ENCODE measurements at places on chromosomes 6 and 20. TPM values are rescaled to one million over a fixed set of nuclear protein-coding genes. Genes with fewer than 3 reads are reported as not detected.

DNA sequence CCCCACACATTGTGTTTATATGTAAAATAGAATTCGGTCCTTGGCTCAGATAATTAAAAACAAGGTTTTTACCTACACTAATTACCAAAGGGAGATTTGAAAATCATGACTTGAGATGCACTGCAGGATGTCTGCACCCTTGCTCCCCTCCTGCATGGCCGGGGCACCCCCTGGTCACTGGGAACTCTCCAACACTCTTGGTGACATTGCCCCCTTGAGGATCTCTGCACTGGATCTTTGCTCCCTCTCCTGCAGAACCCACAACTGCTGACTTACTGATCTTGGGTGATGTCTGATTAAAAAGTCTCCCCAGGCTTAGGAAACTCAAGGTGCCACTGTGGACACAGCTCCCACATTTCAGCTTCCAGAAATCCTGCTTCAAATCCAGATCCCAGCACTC lies 17.1 kb upstream of the CSNK2A1 start:
- DNase-seq = no peak

DNA sequence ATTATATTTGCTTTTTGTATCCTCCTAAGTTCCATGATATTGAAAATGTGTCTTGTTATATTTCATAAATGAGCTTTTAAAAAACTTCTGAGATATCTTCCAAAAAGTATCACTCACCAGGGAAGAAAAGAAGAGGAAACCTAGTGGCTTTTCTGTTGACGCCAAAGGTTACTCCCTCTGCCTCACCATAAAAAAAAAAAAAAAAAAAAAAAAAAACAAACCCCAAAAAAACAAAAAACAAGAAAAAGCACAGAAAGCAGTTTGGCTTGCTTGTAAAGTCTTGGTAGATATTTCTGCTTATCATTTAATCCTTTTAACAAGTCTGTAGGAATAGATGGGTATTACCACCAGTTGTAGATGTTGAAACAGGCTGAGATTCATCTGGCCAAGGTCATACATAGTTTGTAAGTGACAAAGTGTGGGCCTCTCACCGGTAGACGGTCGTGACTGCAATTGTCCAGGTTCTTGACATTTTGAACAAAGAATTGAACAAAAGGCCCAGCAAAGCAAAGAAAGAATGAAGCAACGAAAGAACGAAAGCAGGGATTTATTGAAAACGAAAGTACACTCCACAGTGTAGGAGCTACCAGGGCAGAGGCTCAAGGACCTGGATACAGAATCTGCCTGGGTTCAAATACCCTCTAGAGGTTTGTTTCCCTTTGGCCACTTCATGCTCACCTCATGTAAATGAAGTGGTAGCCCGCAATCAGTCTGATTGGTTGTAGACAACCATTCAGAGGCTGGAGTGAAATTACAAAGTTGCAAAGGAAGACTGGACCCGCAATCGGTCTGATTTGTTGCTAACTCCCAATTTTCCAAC lies 11.6 kb upstream of the ELOVL5 start:
- no peak for DNase-seq

- DNase-seq = peak; percentile 36
These were observed 461.0 kb upstream of the JARID2 start for GRCh38 chr6:14784596-14785492.

RAMACL gene
- 0.29 TPM for total RNA-seq

MEP1A gene
- not detected for total RNA-seq

LRRC73 gene
- not detected for total RNA-seq

Data from activated CD4-positive, alpha-beta memory T cell treated with anti-CD3 and anti-CD28 coated beads for 36 hours (primary cell).